Stimulated activated CD4-positive, alpha-beta T cell treated with anti-CD3 and anti-CD28 coated beads, Interleukin-1b, Interleukin-23, amount 100 ng/mL, for 4 hours (primary cell): ENCODE measurements at places on chromosomes 1 and 21.

GRCh38 chr1:43381612-43382011 is 8.0 kb downstream of the MED8 start:
- DNase-seq, result no peak

DNA sequence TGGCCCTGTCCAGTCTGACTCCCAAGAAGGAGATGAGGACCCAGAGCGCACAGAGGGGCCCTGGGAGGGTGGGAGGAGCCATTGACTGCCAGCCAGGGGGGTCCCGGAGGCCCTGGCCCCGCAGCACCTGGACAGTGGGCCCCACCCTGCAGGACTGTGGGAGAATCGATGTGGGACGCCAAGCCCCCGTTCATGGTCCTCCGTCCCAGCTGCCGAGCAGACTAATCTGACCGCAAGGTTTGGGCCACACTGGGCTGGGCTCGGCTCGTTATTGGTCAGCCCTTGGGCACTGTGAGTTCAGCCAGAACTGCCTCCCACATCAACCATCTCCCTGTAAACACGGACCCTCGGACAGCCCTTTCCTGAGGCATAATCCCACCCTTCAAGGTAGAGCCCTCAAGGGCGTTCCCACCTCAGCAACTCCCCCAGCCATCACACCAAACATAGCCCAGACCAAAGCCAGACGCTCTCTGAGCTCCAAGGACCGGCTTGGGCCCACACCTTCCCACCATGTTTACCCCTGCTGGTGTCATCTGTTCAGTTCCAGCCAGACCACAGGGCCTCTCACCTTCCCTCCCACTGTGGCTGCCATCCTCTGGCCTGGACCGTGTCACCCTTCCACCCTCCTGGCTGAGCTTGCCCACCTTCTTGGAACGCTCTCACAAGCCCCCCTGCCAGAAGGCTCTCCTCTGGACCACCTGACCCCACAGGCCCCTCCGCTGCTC is 16.2 kb upstream of the POFUT2 start:
- DNase-seq, result no peak

DNA sequence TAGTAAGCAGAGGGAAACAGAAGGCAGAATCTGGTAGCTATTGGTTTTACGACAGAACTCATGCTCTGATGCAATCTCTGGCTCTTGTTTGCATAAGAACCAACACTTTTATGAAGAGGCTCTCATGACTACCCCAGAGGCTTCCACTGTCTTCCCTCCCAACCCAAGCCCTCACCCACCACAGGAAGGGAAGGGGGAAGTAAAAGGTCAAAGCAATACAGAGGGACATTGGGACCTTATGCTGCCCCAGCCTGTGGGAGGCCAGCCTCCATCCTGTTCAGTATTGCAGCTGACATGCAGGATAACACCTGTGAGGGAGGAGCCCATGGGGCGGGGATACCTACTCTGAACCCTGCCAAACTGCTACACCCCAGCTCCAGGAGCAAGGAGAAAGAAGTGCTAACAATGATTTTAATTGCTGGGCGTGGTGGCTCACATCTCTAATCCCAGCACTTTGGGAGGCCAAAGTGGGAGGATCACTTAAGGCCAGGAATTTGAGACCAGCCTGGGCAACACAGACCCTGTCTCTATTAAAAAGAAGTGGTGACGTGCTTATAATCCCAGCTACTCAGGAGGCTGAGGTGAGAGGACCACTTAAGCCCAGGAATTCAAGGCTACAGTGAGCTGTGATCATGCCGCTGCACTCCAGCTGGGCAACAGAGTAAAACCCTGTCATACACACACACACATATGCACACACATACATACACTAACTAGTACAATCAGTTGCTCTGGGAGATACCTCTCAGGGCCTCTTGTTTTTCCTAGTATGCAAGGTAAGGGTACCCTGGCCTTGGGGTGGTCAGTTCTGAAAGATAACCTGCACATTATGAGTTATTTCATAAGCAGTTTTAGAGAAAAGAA is 9.5 kb downstream of the MR1 start:
- DNase-seq, result no peak

DNA sequence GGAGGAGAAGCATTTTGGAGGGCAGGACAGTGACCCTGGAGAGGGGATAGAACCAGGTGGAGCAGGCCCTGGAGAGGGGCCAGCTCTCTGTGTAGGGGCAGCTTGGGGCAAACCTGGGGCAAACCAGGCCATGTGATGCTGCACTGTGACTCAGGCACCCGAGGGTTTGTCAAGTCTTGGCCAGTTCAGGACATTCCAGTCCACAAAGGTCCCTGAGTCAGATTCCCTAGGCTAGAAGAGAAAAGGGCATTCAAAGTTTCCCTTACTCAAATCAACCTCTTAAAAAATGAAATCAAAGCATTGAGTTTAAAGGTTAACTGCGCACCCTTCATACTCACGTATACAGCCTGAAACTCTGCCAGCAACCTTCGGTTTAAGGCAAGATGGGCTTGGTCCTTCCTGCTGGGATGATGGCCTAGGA is 25.2 kb upstream of the PLA2G2C start:
- DNase-seq, result no peak

- DNase-seq, result no peak
Measured at GRCh38 chr21:32120230-32120629, 158.6 kb downstream of the MIS18A start.

- no peak for DNase-seq
Measured at GRCh38 chr1:213330281-213330680, 279.2 kb downstream of the RPS6KC1 start.
